ENCODE measurements at places on chromosomes 1 and 21. TPM values are rescaled to one million over a fixed set of nuclear protein-coding genes. Genes with fewer than 3 reads are reported as not detected.

- DNase-seq, result no peak
Observed at GRCh38 chr1:52659356-52659755, 26.4 kb downstream of the SHISAL2A start.

DNA sequence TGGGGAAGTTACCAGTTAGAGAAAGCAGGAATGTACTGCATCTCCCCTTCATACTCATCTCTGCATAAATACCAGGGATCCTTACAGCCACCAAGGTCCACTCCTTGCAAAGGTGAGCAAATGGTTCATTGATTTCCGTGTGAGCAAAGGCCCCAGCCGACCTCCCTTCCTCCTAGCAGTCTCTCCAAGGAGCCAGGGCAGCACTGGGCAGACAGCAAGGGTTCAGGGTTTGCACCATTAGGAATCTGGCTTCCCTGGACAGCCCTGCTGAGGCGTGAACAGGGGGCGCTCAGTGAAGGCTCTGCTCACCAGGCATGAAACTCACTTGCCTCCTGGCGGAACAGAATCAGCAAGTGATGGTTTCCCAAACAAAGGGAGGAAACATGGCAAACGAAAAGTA is 65.7 kb downstream of the MRPL37 start:
- no peak for DNase-seq

CACHD1 gene
- polyA plus RNA-seq, result 11.9 TPM

- no peak for DNase-seq
Observed at GRCh38 chr1:209993061-209993830, 55.2 kb downstream of the SYT14 start.

IL6R gene
- 4.6 TPM for polyA plus RNA-seq

RXRG gene
- not detected for polyA plus RNA-seq

GRCh38 chr1:2056955-2057590 is 6.9 kb downstream of the PRKCZ start:
- no peak for DNase-seq

GRCh38 chr1:57312869-57313268 is 111.0 kb downstream of the DAB1 start:
- no peak for DNase-seq

- no peak for DNase-seq
Observed at GRCh38 chr1:206114692-206115640, 2.2 kb downstream of the AVPR1B start.

DNA sequence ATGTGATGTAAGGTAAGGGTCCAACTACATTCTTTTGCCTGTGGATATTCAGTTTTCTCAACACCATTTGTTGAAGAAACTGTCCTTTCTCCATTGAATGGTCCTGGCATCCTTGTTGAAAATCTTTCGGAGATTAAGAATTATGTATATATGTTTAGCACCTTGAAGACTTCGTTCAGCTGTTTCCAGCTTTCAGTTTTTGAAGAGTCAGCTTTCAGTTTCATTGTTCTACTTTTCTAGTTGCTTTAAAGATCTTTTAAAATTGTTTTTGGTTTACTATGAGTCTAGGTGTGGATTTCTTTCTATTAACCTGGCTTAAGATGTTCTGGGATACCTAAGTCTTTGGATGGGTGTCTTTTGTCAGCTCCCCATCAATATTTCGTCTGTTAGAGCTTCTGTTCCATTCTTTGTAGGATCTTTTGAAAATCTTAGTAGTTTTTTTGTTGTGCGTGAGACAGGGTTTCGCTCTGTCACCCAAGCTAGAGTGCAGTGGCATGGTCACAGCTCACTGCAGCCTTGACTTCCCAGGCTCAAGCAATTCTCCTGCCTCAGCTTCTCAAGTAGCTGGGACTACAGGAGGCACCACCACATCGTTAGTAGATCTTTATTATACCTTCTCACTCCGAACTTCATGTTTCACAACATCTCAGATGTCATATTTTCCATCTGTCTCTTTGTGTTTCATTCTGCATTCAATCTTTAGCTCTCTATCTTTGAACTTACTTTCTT is 353.5 kb upstream of the B3GALT2 start:
- DNase-seq, result no peak

DNA sequence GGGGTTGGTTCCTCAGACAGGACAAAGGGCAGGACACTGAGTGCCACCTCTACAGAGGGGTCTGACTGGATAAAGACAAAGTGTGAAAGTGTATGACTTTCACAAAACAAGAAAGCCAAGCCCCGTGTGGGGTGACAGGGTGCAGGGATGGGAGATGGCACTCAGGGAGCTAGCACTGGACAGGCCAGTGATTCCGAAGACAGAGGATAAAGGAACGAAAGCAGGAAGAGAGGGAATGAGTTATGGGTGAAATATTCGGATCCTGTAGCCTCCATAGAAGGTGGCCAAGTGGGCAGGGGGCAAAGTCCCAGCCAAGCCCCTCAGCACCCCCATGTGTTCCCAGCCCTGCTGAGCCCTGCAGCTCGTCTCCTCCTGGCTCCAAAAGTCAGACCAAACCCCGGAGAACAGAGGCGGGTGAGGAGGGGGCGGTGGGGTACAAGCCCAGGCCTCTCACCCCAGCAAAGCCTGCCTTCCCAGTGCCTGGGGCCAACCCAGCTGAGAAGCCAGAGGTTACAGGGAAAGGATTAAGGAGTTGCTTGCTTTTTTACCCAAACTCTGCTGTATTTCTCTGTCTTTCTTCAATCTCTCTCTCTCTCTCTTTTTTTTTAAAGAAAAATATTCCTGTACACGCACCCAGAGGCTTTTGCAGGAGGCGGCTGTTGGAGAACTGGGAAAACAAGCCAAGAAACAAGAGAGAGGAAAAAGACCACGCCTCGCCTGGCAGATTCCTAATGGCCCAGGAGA is 14.0 kb upstream of the WASF2 start:
- DNase-seq, result peak; percentile 94

DNA sequence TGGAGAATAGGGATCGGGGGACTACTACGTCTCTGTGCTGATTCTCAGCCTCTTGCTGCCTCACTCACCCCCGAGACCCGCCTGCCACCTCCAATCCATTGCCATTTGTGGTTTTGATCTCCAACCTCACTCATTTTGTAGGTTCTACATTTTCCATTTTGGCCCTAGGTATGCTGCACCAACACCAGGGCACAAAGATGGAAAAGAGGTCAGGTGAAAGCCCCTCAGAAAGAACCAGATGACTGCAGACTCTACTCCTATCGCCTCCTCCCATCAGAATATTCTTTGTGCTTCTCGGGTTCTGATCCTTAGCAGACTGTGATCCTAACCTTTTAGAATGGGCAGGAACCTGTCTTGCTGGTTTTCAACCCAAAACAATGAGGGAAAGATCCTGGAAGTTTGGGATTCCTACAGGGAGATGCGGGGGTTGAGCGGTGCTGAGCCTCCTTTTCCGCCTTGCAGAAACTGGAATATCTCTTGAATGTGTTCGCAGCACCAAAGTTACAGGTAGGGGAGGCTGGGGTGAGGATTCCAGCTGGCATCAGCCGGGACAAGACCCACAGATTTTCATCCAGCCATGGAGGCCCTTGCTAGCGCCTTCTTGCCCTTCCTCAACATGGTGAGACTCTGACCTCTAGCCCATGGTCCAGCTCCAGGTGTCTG is 53.1 kb downstream of the RHBG start:
- DNase-seq, result no peak

- DNase-seq, result no peak
Observed at GRCh38 chr1:151210830-151211229, 12.5 kb downstream of the PIP5K1A start.

CFAP74 gene
- polyA plus RNA-seq, result 0.12 TPM

DNA sequence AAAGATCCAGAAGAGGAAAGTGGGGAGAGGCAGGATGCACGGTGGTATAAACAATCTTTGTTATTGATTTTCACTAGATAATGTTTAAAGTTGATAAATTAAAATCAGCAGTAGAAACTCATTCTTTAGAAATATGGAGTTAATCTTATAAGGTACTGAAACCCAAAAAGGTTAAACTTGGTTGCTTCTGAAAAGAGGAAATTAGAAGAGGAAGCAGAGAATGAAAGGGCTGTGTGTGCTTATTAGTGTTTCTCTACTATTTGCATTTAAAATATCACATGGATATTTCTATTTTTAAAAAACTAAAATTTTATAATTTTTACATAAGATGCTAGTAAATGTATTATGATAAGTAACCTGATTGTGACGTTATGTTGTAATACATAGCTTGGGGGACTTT is 24.4 kb downstream of the C1orf141 start:
- DNase-seq, result no peak

SETDB1 gene
- 33.2 TPM for polyA plus RNA-seq

DNA sequence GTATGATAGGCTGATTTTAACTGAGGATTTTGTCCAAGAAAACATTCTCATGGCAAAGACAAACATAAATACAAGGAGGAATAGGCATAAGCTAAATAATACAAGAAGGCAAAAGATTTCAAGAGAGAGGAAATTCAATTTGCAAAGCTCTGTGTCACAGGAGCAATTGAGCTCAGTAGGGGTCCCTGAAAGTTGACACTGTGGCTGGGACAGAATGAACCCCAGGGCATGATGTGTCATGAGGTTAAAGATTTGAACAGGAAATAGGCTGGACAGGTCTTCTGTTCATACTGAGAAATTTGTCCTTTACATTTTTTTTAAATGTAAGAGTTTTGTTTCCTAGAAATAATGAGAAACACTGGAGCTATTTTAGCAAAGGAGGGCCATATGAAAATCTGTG is 555.4 kb upstream of the NEGR1 start:
- no peak for DNase-seq

DNA sequence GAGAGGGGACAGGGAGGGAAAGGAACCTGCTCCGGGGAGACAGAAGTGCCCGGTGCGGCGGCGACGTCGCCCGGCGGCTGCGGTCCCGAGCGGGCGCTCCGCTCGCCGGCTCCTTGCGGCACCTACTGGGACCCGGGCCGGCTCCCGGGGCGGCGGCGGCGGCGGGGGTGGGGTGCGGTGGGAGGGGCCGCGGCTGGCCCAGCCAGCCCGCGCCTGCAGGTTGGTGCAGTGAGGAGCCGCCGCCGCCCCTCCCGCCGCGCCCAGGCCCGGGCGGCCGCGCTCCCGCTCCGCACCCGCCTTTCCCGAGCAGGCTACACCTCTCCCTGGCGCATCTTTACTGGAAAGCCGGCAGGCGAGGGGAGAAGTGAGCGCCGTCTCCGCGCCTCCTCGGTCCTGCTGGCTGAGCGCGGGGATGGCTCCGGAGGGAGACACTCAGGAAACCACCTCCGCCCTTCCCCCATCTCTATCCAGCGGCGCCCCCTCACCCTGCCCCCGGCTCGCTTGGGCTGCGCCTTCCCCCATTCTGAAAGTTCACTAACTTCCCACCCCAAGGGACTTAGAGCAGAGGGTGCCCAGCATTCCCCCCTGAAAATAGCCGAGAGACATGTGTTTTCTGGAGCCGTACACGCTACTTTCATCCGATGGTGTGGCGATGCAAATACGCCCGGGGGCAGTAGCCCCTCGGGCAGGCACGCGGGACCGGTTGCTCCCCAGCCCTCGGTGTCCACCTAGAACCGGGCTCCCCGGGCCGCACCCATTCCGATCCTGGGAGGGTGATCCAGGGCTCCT is at the start of gene PLD5:
Gene PLD5 (minus strand): TSS at position 127 of the 789 bp plus-strand sequence.
- DNase-seq, result no peak

- DNase-seq, result no peak
Observed at GRCh38 chr1:234139966-234140365, 233.3 kb upstream of the COA6 start.

GRCh38 chr1:202343652-202344349 is 2.1 kb upstream of the UBE2T start:
- peak; percentile 31 for DNase-seq

DNA sequence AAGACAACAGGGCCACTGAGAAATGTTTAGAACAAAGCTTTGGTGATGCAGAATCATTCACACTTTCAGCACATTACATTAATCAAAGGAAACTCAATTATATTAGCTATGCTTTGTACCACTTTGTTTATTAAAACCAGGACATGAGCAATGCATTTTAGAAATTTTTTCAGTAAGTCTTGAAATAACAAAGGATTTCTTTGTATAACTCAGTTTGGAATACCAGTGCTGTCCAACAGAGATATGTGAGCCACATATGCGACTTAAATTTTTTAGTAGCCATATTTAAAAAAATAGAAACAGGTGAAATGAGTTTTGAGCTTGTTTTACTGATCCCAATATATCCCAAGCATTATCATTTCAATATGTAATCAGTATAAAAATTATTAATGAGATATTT is 18.8 kb upstream of the F3 start:
- no peak for DNase-seq

DNA sequence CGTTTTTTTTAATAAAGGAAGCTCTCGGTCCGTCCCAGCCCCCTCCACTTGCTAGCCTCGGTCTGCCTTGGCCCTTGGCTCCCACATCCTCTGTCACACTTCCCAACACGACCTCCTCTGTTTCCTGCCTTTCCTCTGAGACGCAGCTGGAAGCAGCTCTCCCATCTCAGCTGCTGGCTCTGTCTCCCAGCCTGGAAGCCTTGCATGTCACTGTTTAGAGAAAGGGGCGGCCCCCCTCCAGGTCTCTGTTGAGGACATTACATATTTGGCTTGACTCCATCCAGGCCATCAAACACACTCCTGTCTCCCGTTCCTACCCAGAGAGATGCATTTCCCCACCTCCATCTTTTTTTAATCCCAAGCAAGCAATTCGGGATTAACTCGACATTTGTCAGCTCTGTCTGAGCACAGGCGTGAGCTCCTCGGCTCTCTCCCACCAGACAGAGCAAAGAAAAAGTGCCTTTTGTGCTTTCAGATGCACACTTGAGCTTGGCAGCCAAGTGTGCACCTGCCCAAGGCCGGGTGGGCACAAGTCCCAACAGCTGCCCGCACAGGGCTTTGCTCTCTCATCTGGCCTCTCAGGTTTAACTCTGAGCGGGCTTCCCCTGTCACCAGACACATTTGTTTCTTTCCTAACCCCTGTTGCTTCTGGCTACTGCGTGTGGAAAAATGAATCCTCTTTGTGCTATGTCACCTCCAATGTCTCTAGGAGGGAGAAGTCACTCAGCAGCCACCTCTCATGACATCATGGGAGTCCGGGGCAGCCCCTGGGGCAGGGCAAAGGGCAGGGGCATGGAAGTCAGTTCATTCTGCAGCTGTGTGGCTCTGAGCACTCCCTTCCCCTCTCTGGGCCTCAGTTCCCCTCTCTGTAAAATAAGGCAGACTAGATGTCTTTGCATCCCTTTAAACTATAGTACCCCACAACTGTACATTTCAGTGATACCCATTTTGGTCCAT is 108.3 kb downstream of the KCND3 start:
- DNase-seq, result peak; percentile 59

KCNT2 gene
- 8.4 TPM for polyA plus RNA-seq

DNA sequence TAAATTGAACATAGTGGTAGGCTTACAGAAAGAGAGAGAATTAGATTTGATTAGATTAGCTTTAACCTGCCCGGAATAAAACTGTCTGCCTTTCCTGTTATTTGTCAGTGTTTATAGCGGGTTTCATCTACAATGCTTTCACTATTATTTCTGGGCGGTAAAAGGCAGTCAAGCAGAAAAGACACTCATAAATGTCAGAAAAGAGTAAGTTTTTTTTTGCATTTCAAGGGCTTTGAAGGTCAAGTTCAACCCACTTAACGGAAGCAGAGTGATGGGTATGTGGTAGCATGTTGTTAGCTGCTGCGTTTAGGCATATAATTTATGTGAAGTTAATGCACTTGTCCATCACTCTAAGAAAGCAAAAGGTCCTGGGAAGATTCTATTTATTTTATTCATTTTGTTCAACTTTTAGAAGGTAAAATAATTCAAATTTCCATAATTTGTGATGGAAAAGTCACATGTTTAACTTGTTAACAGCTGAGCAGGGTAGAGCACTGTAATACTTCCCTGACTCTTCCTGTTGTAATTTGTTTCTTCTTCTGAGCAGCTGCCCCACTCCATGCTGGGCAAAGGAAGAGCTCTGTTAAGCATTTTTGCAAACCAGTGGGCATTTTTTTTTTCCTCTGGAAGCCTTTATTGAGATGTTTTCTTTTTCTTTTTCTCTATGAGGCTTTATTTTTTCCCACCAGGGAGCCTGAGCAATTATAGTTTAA is 220.1 kb downstream of the ST6GALNAC3 start:
- no peak for DNase-seq

GRCh38 chr1:19086176-19086875 is 123.7 kb downstream of the UBR4 start:
- no peak for DNase-seq
